Motor neuron (in vitro differentiated cells): ENCODE measurements at places on chromosomes 7 and 10.
A peak's percentile ranks its signal among the peaks of the same experiment; 100 is the strongest.

DNA sequence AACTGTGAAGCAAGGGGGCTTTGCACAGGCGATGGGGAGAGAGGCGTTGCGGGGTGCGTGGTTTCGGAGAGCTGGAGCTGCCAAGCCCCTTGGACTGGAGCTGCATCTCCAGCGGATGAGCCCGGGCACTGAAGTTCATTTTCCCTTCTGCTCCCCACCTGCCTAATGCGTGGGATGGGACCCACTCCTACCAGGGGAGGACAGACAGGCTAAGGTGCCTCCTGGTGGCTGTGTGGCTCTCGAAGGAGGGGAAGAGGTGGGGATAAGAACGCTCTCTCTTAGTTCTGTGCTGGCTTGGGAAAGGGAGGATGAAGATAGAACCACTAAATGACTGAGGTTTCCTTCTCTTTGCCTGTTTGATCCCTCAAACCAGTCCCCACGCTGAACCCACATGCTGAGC, 177.6 kb upstream of the PITRM1 start:
- no peak for ATAC-seq

DNA sequence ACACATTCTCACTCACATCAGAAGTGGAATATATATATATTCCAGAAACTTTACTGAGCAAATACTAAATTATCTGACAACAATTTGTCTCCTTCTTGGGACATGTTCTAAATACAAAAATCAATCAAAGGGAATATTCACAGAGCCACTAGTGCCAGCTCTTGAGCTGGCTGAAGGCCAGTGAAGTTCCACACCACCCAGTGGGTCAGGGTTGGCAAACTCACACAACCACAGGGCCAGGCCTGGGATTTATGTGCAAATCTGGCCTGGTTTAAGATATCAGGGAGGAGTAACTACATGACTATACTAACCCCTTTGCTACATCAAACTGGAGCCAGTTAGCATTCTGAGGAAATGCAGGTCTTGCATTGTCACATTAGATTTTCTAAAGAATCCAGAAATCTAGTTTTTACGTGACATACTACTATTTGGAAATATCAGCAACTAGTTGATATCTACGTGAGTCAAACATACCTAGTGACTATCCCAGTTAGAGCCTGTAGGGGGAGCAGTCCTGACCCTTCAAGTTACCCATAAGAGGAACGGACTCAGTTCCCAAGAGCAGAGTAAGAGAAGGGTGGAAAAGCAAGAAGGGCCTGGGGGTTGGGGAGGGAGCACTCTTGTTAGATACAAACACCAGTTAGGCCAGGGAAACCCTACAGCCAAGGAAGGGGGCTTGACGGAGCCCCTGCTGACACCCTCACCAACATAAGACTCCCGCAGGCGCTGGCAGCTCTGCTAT, 600.4 kb downstream of the KCNMA1 start:
- ATAC-seq = peak; percentile 57

GRCh38 chr10:117519879-117520278, 22.7 kb upstream of the EMX2 start:
- ATAC-seq = no peak

DNA sequence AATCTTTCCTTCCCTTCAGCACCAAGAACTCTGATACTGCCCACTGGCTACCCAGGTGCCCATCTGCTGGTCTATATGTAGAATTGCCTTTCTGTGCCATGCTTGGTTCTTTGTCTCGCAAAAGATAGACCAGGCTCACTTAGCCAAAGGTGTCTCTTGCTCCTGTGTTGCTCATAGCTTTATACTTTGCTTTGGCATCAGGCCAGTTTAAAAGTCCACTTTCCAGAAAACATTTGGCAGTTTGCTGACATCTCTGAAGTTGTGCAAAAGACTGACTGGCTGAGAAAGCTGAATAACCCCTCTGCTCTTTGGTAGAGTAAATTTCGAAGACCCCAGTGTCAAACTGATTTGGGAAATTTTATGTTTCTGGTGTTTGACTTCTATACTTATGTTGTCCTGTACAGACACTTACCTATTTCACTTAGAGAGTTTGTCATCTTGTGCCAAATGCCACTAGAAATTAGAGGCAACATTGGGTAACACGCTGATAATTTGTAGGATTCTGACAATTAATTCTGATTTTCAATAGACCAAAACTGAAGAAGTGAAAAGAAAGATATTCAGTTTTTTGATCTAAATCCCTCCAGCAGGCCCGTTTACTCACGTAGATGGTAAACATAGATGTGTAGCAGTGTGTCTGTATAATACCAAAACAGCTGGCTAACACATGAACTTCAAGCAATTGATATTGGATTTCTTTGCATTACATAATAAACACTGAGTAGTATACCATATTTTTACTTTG, 91.1 kb downstream of the CPED1 start:
- ATAC-seq = no peak

GRCh38 chr7:135998081-135998480, 20.9 kb upstream of the MTPN start:
- ATAC-seq = no peak

- ATAC-seq = no peak
Observed at GRCh38 chr7:158066085-158066484, 521.5 kb downstream of the PTPRN2 start.

- no peak for ATAC-seq
Observed at GRCh38 chr7:151286148-151286547, 37.7 kb upstream of the SMARCD3 start.

- ATAC-seq = peak; percentile 74
Observed at GRCh38 chr10:10642751-10643150, 374.9 kb upstream of the CELF2 start.
